ENCODE measurements at places on chromosomes 1 and 21. TPM values are rescaled to one million over a fixed set of nuclear protein-coding genes. Genes with fewer than 3 reads are reported as not detected.

DNA sequence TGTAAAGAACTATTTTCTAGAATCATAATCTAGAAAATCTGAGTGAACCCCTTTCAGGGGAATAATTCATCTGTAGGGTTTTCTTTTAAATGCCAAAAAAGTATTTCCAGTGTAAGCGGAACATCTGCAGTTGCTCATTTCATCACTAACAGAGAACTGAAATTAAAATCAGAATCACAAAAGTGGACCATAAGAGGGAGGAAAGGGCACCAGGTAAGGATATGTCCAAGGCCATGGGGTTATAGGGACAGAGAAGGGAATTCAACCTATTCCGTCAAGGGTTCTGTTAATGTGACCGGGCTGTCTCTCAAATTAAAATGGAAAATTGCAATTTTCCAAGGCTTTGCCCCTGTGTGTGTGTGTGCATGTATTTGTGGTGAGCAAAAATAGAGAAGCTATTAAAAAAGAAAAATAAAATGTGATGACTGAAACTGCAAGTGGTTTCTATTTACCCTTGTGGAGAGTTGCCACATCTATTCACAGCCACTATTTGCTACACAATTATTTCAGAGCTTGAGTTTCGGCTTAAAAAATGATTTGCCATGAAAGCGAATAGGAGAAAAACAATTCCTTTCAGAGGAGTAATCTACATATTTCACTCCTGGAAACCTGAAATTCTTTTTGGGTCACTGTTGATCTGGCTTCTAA lies 53.1 kb downstream of the APP start:
- DNase-seq: no peak

DNA sequence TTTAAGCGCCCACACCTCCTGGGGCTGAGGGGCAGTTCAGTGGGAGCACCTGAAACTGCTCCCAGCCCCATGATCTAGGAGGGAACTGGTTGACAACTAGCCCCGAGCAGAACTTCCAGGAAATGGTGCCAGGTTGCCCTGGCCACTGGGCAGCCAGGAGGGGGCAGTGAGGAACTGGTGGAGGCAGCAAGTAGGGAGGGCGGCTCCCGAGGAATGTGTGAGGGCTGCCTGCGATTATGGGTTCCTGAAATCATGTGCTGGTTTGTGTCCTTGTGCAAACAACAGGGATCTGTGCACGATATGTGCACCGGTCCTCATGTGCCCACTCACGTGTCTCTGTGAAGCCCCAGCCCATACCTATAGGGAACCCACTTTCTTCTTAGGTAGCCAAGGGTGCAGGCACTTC lies 9.9 kb downstream of the GPR3 start:
- peak; percentile 49 for DNase-seq

GRCh38 chr1:218817071-218817470 lies 356.6 kb upstream of the LYPLAL1 start:
- DNase-seq: no peak

GRCh38 chr1:199202331-199202730 lies 563.5 kb downstream of the PTPRC start:
- no peak for DNase-seq

LIN28A gene
- 0.10 TPM for polyA plus RNA-seq

- DNase-seq: no peak
Measured at GRCh38 chr1:200409203-200409760, 554 bp downstream of the ZNF281 start.
